ENCODE measurements at places on chromosomes 5 and 9.

DNA sequence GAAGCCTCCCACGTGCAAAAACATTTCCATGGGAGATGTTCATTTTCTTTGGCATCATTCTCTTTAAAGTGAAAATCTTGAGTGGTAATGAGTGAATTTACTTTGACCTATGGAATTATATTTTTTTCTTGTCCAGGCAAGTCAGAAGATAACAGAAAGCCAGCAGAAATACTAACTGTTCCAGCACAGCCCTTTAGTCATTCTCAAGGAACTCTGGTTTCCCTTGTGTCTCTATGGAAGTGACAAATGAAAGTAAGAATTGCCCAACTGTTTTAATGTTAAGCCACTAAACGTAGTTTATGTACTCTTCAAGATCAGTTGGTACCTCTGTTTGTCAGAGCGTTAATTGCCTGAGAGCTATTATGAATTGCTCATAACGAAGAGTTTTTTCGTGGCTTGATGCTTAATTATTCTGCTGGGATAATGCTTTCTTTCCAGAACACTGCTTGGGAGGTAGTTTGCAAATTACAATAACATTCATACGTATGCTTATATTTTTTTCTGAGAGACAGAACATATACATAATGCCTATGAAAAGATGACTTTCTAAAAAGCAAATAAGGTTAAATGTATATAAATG, 84.5 kb upstream of the CER1 start:
- no peak for DNase-seq

- DNase-seq: no peak
These were observed 73.9 kb downstream of the PIK3R1 start for GRCh38 chr5:68289498-68289897.

DNA sequence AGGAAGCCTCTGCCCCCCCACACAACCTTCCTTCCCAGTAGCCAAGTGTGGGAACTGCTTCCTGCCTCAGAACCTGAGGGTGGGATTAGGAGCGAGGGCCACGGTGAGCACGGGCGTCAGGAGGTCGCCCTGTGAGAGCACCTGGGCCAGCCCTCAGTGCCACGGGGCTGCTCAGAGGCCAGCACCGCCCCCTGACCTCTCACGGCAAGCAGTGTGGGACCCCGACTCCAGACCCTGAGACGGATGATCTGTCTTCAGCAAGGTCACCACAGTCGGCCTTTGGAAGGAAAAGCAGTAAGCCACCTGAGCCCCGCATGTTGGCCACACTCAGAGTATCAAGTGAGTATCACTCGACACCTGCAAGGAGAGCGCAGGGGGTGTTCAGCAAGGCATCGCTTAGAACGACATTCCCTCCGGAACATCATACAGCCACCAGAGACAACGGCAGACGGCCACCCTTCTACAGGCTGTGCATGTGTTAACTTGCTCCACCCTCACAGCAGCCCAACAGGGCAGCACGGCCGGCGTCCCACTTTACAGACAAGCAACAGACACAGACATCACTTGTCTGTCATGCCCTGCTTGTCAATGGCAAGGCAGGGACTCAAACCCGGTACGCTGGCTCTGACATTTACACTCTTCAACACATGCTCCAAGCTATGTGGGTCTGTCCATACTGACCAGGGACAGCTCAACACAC, 50.2 kb downstream of the IPPK start:
- DNase-seq: no peak

DNA sequence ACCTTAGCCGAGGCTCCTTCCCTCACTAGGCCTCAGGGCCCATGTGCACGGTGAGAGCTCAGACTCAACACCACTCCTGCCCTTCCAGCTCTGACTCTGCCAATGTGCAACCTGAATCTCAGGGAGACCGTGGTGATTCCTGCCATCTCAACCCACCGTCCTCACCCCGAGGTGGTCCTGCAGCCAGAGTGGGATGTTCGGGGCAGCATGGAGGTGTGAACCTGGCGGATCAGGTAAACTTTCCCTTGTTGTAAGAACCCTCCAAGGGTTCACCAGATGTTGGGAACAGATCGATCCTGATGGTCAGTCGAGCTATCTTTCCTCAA, 538 bp upstream of the AKNA start:
- DNase-seq: no peak

DNA sequence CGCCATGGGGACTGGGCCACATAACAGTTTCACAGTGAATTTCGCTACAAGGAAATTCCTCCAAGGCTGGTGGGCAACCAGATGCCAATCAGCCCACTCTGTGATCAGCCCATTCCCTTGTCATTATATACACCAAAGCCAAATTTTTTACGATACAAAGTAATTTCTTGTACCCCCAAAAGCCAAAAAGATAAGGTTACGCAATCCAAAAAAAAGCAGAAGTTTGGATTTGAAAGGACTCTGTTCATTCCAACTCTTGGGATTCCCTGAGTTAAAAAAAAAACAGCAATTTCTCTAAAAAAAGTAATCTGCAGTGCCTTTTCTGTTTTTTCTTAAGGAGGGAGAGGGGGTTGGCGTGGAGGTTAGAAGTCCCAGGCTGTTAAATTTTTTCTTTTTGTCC, 166.8 kb downstream of the CDH10 start:
- no peak for DNase-seq

DNA sequence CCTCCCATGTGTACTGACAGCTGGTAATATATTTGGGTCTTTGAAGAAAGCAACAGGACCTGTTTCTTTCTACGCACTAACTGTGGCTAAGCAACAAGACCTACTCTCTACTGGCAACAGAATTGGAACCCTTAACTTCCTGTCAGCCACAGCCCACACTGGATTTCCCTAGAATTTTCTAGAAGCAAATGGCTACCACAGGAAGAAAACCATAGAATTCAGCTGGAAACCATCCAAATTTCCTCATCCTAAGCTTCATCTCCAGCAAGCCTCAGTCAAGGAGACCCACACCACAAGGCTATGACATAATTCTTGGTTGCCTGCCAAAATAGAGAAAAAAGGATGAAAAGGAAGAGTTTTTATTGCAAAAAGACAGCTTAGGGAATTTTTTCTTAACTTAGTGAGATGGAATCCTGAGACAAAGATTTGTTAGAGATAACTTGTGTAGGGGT, 171.8 kb upstream of the TNC start:
- DNase-seq: no peak

DNA sequence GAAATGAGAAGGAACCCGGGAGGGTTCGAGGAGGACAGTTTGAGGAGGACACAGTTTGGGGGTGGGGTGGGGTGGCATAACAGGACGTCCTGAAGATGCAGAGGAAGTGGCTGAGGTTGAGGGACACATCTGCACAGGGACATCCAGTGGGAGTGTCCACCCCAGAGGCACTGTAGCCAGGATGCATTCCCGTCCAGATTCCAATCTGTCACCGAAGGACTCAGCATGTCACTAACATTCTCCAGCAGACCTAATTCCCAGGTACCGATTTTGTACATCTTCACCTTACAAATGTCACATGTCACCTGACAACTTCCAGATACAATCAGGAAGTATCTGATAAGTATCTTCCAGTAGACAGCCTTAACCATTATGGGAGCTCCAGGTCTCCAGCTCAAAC, 42.6 kb downstream of the EPB41L4B start:
- DNase-seq: no peak

Measured in effector memory CD4-positive, alpha-beta T cell (primary cell).